Mammary epithelial cell (primary cell): ENCODE measurements at places on chromosomes 4 and X.
A peak's percentile ranks its signal among the peaks of the same experiment; 100 is the strongest.

GRCh38 chrX:153245288-153245731 is 66.2 kb downstream of the MAGEA1 start:
- DNase-seq = no peak

- DNase-seq = no peak
Observed at GRCh38 chrX:101744085-101744484, 84.4 kb upstream of the ARMCX2 start.

- no peak for DNase-seq
Observed at GRCh38 chr4:113146876-113147358, 97.5 kb downstream of the ANK2 start.

DNA sequence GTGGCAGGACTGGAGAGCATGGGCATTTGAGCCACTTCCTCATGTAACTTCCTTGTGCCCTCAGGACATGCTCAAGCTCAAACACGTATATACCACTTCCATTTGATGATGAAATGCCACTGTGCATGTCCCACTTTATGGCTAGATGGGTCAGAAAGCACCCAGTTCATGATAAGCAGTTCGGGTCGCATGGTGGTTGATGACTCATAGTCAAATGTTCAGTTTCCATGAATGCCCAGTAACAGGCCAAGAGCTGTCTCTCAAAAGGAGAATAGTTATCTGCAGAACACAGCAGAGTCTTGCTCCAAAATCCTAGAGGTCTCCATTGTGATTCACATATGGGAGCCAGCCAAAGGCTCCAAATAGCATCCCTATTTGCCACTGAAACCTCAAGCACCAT is 48.9 kb upstream of the SPIN3 start:
- DNase-seq = peak; percentile 12

DNA sequence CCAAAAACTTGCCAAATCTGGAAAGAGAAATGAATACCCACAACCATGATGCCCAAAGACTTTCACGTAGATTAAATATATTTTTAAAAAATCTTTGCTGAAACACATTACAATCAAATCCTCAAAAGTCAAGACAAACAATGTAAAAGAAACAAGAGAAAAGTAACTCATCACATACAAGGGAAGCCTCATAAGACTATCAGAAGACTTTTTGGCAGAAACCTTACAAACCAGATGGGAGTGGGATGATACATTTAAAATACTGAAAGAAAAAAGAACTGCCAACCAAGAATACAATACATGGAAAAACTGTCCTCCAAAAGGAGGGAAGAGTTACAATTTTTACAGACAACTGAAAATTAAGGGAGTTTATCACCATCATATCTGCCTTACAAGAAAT is 319.0 kb upstream of the INTU start:
- DNase-seq = no peak

GRCh38 chr4:14726877-14727361 is 275.4 kb upstream of the CPEB2 start:
- DNase-seq = peak; percentile 95

GRCh38 chr4:124209626-124210025 is 502.9 kb downstream of the ANKRD50 start:
- no peak for DNase-seq

DNA sequence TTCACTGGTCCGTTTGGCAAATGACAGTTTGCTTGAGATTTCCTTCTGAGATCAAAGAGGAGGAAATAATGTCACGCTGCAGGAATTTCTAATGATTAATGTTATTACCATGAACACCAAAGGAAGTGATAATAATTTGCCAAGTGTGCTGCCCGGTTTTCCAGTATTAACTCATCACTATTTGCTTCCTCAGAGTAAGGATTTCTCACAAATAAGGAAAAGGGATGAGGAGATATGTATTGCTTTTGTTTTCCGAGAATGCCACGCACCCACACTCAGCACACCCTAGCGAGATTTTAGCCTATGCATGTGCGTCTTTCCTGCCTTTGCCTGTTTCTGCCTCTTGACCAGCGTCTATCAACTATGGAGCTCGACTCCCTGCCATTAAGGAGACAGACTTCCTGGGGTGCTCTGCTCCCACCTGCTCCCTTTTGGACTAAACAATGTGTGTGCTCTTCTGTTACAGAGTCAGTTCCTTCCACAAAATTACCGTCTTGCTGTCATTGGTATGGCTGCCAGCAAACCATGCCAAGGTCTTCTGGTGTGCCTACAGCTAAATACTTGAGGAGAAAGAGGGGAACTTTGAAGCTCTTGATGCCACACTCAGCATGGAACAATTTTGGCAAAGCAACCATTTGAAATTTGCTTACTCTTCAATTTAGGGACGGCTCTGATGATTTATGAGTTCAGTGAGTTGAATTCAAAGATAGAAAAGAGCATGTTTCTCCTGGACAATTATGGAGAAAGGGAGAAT is 393.1 kb upstream of the ZFP42 start:
- DNase-seq = peak; percentile 12

- DNase-seq = peak; percentile 91
Observed at GRCh38 chr4:82785611-82786400, 12.8 kb downstream of the SCD5 start.

- no peak for DNase-seq
Observed at GRCh38 chr4:186807808-186808629, 84.4 kb upstream of the FAT1 start.
